A549 treated with CORT108297 at 1 μM for 4 hours (cell line): ENCODE measurements at places on chromosomes 3 and 15. TPM values are rescaled to one million over a fixed set of nuclear protein-coding genes. Genes with fewer than 3 reads are reported as not detected.

Gene BCL2A1
- total RNA-seq, result 11.8 to 18.5 TPM (median 14.3 TPM) in 5 replicates

Gene A4GNT
- not detected in 5 replicates for total RNA-seq

Gene BRPF1
- total RNA-seq, result 15.5 to 20.8 TPM (median 18.6 TPM) in 5 replicates

Gene HRG
- not detected in 5 replicates for total RNA-seq
